Right renal pelvis (tissue), 4 donors: ENCODE measurements at places on chromosomes 7 and 10. TPM values are rescaled to one million over a fixed set of nuclear protein-coding genes. Genes with fewer than 3 reads are reported as not detected.

Gene PRKAR2B
- 54.8 TPM for polyA plus RNA-seq

Gene PIP
- not detected for polyA plus RNA-seq

GRCh38 chr7:68694656-68695055 lies 903.6 kb upstream of the AUTS2 start:
- no peak for DNase-seq

DNA sequence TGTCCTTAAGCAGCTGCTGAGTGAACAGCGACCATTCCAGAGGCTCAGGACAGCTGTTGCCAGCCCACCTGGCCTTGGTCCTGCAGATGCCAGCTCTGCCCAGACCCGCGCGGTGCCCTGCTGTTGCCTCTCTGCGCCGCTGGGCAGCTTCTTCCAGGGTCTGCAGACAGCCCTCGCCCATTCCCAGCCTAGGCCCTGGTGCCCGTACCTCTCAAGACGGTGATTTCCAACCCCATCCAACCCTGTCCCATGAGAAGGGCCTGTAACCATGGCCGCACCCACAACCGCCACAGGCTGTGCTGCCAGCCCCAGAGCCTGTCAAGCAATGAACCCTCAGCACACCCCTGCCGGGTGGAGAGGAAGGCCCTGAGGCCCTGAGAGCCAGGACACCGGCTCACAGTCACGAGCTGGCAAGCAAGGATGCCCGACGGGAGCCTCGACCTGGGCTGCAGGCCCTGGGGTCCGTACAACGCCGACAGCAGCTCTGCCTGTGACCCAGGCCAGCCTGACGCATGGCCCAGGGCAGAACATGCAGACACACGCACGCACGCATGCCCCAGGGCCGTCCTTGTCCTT lies 231.9 kb downstream of the MAD1L1 start:
- DNase-seq: no peak

- no peak for DNase-seq
Observed at GRCh38 chr7:36311539-36311938, 78.1 kb upstream of the ANLN start.

DNA sequence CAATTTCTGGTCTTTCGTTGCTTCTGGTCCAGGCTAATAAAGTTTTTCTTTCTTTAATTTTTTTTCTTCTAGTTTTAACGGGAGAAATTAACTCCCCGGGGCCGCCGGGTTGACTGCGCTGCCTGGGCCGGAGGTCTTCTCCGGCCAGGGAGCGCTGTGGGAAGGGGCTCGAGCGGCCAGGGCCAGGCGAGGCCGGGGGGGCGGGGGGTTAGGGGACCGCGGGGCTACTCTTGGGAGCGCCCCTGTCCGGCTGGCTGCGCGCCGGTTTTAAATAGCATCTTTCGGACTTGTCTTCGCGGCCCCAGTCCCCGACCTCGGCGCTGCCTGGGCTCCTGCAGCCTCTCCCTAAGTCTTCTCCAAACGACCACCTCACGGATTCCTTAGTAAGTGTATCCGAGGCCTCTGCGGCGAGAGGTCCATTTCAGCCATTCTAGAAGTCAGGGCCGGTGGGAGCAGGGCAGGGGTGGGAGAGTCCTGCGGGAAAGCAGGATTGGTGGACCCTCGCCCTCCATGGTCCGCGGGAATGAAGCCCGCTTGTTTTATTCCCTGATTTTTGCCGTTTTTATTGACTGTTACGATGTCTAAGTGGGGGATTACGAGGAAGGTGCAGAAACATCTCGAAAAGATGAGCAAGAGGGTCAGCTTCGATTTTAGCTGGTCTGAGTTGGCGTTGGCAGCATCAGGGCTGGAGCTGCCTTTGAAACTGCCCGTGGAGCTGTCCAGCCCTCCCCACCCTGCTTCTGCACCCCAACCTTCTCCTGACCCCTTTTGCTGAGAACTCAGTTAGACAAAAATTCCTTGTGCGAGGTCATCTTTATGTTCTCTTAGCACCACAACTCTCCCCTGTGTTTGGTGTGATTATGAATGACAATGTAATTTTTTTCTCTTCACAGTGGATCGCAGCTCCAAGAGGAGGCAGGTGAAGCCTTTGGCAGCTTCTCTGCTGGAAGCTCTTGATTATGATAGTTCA lies 555 bp downstream of the PHF14 start:
- no peak for DNase-seq

DNA sequence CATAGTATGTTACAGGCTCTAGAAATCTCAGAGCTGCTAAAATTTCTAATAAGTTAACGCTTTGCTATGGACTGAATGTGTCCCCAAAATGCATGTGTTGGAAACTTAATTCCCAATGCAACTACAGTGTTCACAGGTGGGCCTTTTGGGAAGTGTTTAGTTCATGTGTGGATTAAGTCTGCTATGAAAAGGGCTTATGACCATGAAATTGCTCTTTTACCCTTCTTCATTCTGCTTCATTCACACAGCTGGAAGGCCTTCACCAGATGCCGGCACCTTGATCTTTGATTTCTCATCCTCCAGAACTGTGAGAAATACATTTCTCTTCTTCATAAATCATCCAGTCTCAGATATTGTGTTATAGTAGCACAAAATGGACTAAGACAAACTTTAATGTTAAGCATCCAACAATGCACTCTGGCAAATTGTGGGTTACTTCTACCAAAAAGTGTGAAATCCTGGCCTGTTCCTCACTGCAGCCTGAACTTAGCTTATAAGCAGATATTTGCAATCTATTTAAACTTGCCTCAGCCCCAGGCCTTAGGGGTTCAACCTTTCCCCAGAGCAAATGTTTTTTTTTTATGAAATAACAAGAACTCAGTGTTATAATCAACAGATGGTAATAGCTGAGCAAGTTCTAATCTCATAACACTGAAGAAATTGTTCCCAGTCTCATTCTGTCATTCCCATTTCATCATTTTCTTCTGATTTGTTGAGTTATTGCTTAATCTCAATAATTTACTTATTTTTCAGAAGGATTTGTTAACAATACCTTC lies 523.6 kb downstream of the KIF20B start:
- no peak for DNase-seq

DNA sequence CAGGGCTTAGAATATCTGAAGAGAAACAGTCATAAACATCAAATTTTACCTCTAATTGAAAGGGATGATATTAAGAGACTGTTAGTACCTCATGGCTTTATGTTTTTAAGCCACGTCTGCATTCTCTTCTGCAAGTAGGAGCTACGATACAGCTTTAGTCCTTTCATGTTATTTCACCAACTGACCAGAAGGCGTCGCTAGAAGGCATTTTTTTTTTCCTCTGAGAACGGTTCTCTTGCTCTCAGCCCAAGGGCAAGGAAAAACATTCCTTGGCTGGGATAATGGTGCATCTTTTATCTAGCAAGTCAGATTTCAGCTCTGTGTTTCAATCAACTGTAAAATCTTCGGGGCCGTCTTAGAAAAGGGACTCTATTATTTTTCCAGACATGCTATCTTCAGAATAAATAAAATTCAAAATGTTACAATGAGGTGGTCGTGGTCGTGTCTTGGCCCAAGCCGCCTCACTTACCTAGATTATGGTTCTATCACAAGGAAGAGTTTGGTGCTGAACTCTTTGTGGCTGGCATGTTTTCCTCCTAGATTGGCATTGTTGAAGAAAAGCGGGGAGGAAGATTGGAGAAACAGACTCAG lies 41.6 kb upstream of the LYZL2 start:
- peak; percentile 65 for DNase-seq

GRCh38 chr10:132404911-132405462 lies 8.0 kb downstream of the PWWP2B start:
- no peak for DNase-seq

- DNase-seq: no peak
Observed at GRCh38 chr7:27960415-27960814, 220.2 kb downstream of the JAZF1 start.

GRCh38 chr7:36393826-36394225 lies 4.2 kb downstream of the ANLN start:
- DNase-seq: no peak

- no peak for DNase-seq
Observed at GRCh38 chr10:99685597-99685967, 26.3 kb downstream of the ENTPD7 start.
